ENCODE measurements at places on chromosomes 1 and 21.
A peak's percentile ranks its signal among the peaks of the same experiment; 100 is the strongest.

DNA sequence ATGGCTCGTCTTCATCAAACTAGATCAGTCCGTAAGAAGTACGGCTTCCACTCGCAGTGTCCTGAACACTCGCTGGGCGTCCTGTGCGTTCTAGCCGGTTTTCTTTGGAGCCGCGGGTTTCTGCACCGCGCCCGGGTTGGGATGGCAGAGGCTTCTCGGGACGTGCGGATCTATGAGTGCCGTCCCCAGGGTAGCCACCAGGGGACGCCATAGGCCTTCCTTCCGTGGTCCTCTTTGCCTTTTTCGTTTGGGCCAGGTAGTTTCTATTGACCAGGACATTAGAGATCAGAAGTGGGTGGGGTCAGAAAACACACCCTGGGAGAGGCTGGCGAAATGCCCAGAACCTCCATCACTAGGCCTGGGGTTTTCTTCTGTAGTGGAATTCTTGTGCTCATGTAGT, 273.8 kb downstream of the FAM72C start:
- DNase-seq, result peak; percentile 39

GRCh38 chr1:209463441-209463840, 120.1 kb upstream of the CAMK1G start:
- no peak for DNase-seq

- no peak for DNase-seq
These were observed 36.1 kb downstream of the RUNX3 start for GRCh38 chr1:24894002-24894401.

GRCh38 chr1:160108888-160109662, 6.5 kb upstream of the ATP1A2 start:
- DNase-seq, result peak; percentile 67

DNA sequence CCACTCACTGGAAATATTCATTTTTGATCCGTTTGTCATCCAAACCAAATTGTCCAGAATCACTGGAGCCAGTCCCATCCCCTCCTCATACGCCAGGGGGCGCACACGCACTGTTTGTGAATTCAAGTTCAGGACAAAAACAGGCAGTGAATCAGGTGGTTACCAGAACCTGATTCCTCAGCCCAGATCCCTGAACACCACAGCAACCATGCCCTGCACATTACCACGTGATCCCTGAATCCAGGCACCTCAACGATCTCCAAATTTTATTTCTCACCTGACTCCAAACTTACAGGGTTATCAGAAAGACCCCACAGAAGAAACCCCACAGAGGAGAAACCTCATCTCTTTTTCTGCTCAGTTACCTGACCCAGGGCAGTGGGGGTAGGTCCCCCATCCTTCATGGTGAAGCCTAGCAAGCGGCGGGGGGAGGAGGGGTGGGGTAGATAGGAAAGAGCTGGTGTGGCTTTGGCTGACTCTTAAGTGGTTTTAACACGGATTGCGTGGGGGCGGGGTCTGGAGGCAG, 1.4 kb upstream of the PTPRF start:
- DNase-seq, result peak; percentile 88

GRCh38 chr1:153341431-153341934, 7.2 kb downstream of the PGLYRP4 start:
- DNase-seq, result peak; percentile 2

GRCh38 chr1:1778663-1779319, 521 bp upstream of the NADK start:
- peak; percentile 45 for DNase-seq

GRCh38 chr1:11414926-11415538, 63.9 kb upstream of the DISP3 start:
- DNase-seq, result no peak

- no peak for DNase-seq
These were observed 2.2 kb downstream of the MTARC1 start for GRCh38 chr1:220788900-220789299.

DNA sequence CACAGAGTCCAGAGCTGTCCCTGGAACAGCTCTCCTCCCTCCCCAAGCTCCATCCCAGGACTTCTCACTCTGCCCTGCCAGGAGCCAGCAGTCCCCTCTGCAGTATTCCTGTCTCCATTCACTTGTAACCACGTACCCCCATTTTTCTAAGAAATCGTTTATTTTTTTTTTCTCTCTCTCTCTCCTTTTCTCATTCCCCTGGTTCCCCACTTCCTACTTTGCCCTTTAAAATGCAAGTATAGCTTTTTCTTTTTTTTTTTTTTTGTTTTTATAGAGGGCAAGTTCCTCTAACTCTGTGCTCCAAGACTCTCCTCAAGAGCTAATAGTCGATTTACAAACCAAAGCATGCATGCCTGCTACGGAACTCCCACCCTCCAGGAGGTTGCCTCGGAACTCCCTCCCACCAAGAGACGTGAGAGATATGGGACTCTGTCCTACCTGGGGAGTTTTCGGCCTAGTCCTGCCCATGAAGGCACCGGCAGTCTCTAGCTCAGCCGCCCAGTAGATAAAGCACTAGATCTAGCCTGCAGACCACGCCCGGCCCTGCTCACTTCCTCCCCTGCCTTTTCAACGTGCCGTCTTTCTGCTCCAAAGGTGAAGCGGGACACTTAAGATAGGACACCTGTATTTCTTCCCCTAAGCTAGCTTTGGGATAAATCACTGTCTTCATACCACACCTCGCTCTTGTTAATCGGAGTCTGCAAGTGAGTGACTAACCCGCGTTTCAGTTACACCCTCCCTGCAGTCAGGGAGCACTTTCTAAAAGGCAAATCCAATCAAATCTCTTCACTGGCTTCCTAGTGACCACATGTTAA, 27.7 kb downstream of the TNFRSF9 start:
- DNase-seq, result no peak

- DNase-seq, result peak; percentile 32
These were observed 1.6 kb downstream of the ELK4 start for GRCh38 chr1:205630241-205630640.

- no peak for DNase-seq
These were observed 14.5 kb upstream of the TTF2 start for GRCh38 chr1:117045644-117046043.

GRCh38 chr1:28243685-28244311, 7.9 kb downstream of the ATP5IF1 start:
- no peak for DNase-seq

DNA sequence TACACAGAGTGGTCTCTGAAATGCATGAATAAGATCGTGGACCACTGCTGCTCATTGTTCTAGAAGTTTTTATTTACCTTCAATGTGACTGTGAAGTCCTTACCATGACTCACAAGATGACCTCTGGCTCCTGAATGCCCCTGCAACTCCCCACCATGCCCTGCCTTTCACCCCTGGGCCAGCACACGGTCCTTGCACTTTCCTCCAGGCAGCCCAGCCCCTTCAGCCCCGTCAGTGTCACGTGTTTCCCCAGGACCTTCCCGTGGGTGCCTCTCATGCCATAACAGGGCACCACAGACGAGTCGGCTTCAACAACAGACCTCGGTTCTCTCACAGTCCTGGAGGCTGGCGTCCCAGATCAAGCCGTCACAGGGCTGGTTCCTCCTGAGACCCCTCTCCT, 62.1 kb downstream of the B3GALT5 start:
- no peak for DNase-seq

GRCh38 chr1:95926331-95926730, 692.3 kb downstream of the RWDD3 start:
- no peak for DNase-seq

DNA sequence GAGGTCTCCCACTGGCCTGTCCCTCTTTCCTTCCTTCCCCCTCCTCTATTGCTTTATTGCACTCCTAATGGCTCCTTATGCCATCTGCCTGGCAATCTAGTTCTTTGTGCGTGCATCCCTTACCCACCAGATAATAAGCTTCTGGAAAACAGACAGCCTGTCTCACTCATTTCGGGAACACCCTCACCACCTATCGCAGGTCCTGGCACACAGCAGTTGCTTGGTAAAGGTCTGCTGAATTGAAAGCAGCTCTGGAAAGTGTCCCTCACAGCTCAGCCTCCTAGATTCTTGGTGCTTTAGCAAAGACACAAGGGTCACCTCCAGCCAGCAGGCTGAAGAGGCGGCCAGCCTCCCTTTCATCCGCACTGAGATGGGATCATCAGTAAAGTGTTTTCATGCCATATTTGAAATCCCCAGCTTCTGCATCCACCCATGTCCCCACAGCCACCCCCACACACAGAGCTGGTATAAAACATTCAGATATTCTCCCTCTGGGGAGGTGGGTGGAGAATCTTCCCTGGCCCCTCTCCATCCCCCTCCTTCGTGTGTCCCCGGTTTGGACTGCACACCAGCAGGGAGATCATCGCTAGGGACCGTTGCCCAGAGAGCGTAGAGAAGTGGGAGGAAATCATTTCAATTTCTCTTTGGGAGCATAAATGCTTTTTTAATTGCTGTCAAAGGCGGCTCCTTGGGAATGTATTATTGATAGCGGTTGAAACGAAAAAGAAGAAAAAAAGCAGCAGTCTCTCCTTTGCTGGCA, 29.1 kb upstream of the ATP2B4 start:
- DNase-seq, result peak; percentile 39

DNA sequence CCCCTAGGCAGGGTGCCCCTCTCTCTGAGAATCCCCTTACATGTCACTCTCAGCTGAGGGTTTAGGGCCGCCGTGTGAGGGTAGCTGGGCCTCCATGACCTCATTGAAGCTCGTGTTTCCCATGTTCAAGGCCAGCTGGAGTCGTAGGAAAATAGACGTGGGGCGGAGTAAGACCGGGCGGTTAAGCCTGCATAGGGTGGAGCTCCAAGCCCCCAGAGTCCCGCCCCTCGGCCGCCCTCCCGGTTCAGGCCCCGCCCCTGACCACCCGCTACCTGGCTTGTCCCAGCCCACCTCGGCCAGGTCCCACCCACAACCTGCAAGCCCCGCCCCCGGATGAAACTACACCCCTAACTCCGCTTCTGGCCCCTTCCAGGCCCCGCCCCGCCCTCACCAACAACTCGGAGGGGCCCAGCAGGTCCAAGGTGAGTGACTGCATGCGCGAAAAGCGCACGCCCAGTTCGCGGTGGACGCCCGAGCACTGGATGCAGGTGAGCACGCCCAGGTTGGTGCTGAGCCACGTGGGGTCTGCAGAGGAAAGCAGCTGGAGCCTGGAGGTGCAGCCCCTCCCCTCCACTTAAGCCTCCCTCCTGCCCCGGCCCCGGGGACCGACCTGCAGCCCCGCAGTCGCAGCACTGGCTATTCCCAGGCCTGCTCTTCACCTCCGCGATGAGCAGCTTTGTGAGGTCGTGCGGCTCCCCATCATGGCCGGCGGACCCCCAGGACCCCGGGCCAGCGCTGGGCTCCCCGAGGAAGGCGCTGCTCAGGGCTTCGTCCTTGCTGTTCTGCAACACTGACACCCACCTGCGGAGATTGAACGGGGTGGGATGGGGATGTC, 12.2 kb upstream of the TCEA3 start:
- no peak for DNase-seq

GRCh38 chr1:239550178-239550577, 163.8 kb downstream of the CHRM3 start:
- no peak for DNase-seq

GRCh38 chr1:77756052-77756754, 3.4 kb downstream of the USP33 start:
- no peak for DNase-seq

DNA sequence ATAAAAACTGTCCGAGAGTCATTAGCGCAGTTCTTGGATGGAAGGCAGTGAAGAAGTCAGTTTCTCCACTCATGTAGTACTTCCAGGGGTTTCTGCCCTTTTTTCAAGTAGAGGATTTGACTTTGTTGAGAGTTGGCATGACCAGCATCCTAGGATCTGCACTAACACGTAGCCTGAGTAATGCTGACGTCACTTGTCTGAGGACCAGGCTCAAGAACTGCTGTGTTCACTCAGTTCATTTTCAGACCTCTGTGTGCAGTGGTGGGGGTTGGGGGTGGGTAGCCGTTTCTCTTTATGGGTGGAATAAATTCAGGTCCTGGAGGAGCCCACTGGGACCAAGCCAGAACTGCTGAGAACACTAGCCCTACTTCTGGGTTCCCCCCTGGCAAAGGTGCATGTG, 53.3 kb downstream of the MRPS6 start:
- DNase-seq, result peak; percentile 34

- DNase-seq, result peak; percentile 30
These were observed 141.4 kb upstream of the CXADR start for GRCh38 chr21:17371450-17371849.

- no peak for DNase-seq
These were observed 108.0 kb downstream of the HMGB4 start for GRCh38 chr1:33971913-33972312.

- DNase-seq, result no peak
These were observed 15.9 kb upstream of the ITPKB start for GRCh38 chr1:226754793-226755533.

- DNase-seq, result peak; percentile 85
These were observed at the start of gene MX2 for GRCh38 chr21:41361786-41362604. Gene MX2, plus strand, starts transcription at chr21:41362027. Its CDS starts 14,880 bp downstream, at chr21:41376907.

DNA sequence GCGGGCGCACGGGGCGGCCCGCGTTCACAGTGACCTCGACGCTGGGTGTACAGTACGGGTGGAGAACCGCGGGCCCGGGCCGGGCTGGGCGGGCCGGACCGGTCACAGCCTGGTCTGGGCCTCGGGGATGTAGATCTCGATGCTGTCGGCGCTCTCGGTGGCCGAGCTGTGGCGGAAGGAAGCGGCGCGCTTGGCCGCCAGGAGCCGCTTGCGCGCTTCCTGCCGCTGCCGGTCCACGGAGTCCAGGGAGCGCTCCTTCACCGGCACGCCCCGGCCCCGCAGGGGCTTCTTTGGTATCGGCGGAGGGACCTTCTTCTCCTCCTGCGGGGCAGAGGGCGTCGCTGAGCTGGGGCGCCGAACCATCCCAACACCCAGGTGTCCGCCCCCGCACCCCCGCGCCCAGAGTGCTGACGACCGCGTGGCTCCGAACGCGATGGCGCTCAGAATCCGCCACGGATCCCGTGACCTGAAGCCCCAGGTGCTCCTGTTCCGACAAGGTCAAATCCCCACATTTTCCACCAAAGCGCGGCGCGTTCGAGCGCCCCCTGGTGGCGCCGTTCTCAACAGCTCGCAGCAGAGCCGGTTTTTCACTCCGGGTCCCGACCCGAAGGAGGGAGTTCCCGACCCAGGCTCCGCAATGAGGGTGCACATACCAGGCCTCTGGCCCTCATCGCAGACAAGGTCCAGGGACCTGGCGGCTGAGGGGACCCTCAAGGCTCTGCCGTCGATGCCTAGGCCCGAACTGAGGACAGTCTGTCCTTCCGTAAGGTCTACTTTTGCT, 6.6 kb upstream of the SMIM12 start:
- DNase-seq, result peak; percentile 90

GRCh38 chr1:65751961-65752360, 40.7 kb upstream of the PDE4B start:
- DNase-seq, result no peak

GRCh38 chr1:54394104-54394503, 12.1 kb downstream of the SSBP3 start:
- DNase-seq, result no peak

GRCh38 chr1:24119859-24120756, 8.2 kb upstream of the MYOM3 start:
- peak; percentile 77 for DNase-seq

GRCh38 chr21:45592626-45593134, 50.4 kb upstream of the SLC19A1 start:
- no peak for DNase-seq

DNA sequence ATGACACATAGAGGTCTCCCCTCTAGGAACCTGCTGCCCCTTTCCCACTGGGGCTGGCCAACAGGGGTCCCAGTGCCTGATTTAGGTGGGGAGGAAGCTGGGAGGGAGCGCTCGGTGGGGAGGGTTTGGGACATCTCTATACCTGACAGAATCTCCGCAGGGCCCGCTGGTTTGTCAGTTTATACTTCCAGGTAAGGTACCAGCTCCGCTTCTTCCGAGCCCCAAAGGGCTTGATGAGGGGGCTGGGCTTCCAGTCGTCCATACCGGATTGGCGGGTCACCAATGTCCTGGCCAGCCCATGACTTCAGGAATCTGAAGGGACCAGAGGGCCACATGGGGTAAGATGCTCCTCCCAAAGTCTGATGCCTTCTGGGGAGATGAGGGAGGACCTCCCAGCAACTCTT, 672 bp downstream of the POMGNT1 start:
- DNase-seq, result no peak

Measured in AG20443 (cell line).